ENCODE measurements at places on chromosomes 2 and 18. TPM values are rescaled to one million over a fixed set of nuclear protein-coding genes. Genes with fewer than 3 reads are reported as not detected.
A peak's percentile ranks its signal among the peaks of the same experiment; 100 is the strongest.

DNA sequence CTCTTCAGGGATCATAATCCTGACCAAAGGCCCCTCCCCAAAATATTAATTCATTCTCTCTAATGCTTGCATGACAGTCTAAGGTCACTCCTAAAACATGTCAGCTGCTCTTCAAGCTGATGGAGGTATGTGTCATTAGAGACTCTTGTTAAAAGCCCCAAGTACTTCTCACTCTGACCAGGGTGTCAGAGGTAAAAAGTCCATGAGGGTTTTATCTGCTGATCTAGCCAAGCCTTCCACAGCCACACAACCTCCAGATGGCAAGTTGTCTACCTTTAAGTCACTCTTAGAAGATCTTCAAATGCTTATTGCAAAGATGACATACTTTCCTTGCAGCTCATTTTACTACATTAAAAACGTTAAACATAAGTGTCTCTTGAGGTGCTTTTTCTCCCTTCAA is 83.6 kb upstream of the ETAA1 start:
- DNase-seq, result no peak

DNA sequence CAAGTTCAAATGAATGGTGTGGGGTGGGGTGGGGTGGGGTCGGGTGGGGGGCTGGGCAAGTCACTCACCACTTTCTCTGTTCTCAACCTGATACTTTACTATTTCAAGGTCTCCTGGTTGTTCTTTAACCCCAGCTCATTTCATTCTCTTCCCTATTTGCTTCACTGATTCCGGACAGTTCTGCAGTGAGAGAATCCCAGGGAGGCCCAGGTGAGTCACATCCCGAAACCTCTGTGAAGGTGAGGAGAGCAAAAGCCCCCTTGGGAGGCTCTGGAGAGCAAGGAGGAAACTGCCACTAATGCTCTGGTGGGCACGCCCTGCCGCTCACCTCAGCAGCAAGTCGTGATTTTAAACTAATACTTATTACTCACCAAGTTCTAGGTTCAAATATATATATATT is 8.9 kb downstream of the EDAR start:
- DNase-seq, result no peak

GRCh38 chr18:22558945-22559385 is 141.2 kb upstream of the CTAGE1 start:
- no peak for DNase-seq

GRCh38 chr2:181972431-181973170 is 13.1 kb upstream of the PPP1R1C start:
- DNase-seq, result no peak

DNA sequence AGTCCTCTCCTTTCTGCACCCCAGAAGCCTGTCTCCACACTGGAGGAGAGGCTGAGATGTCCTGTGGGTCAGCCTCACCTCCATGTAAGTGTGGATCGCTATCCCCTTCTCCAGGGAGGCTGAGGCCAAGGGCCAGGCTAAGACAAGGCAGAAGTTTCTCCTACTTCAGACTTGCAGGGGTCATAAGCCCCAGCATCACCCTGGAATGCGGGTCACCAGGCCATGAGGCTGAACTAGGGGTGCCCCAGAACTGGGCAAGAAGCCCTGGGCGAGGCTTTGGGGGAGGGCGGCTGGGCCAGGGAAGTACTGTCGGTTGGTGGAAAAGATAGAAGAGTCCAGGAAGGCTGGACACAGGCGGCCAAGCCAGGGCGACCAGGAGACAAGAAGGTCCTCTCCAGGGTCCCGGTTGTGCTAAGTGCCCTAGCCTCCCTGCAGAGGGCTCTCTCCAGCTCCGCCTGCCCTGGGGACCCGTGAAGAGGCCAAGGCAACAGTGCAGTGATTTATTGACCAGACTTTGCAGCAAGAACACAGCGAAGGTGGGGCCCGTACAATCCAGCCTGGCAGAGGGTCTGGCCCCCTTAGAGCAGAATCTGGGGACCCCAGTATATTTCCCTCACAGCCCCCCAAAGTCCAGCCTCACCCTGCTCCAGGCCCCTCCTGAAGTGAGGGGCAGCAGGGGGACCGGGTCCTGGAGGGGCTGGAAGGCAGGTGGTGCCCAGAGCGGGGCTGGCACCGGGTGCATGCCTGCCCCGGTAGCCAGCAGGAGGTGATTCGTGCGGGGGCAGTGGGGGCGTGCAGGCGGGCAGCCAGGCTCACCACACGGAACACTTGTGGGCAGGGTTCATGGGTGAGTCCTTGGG is 8.1 kb downstream of the ECEL1 start:
- no peak for DNase-seq

GRCh38 chr2:111990856-111991255 is 64.2 kb upstream of the TMEM87B start:
- DNase-seq, result no peak

DNA sequence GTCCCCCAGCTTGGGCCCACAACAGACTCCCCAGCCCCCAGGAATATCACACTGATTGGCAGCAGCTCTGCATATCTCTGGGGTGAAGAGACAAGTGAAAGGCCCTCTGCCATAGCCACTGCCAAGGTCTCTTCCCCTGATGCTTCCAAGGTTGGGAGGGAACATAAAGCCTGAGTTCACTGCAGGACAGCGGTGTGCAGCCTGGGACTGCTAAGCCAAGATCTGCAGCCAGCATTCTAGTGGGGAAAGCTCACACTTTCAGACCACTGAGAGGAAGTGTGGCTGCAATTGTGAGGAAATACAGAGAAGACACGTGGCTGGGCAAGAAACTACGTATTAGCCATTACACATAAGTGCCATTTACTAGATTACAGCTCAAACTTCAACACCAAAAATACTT is 100.7 kb downstream of the MAIP1 start:
- DNase-seq, result no peak

GRCh38 chr2:200352636-200353035 is 46.1 kb downstream of the SPATS2L start:
- DNase-seq, result no peak

DNA sequence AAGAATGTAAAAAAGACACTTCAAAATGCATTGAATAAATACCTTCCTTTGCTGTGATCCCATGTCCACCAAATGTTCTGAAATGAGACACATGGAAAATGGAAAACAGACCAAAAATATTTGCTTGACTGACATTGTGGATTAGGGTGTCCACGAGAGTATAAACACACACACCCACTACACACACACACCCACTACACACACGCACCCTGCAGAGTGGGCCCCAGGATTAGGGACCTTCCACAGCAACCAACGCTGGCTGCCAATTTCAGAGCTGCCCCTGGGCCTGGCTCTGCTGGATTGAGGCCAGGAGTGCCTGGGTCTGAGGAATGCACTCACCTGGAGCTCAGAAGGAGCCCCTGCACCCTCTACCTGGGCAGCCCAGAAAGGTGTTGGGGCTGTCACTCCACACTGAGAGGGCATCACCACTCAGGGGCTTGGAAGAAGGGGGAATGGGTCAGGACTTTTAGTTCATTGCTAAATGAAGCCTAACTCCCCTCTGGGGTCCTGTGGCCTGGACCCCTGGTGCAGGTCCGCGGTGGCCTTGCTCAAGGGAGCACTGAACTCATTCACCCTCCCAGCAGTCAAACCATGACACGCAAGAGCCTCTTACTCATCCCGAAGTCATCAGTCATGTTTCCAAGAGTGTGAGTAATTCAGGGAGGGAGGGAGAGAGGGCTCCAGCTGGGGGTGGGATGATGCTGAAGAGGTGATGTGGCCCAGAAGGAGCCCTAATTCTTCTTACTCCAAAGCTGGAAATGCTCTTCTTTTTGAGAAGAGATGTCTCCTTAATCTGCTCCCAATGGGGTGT is 50.2 kb upstream of the PLB1 start:
- DNase-seq, result peak; percentile 85

- no peak for DNase-seq
Observed at GRCh38 chr2:27664622-27665363, 1.1 kb downstream of the SLC4A1AP start.

- DNase-seq, result no peak
Observed at GRCh38 chr2:42961385-42961811, 169.0 kb upstream of the HAAO start.

GRCh38 chr2:33160191-33160590 is 213.4 kb downstream of the LTBP1 start:
- no peak for DNase-seq

TBR1 gene
- not detected for polyA plus RNA-seq

ADD2 gene
- not detected for polyA plus RNA-seq

CBLN2 gene
- polyA plus RNA-seq, result not detected

CPO gene
- polyA plus RNA-seq, result not detected

CIB4 gene
- polyA plus RNA-seq, result not detected

TUBA4A gene
- 23.0 TPM for polyA plus RNA-seq

CXCR1 gene
- polyA plus RNA-seq, result not detected

KCNK3 gene
- polyA plus RNA-seq, result 0.13 TPM

Data from BJ (cell line).